ENCODE measurements at places on chromosomes 12 and 14. TPM values are rescaled to one million over a fixed set of nuclear protein-coding genes. Genes with fewer than 3 reads are reported as not detected.

Gene TEX22
- total RNA-seq, result 0.43 TPM

Gene SIRT4
- 1.0 TPM for total RNA-seq

Gene ZNF605
- 22.5 TPM for total RNA-seq

Gene HOXC12
- total RNA-seq, result not detected

Gene AQP6
- total RNA-seq, result not detected

Gene RFX4
- not detected for total RNA-seq

Gene OTOGL
- total RNA-seq, result 0.11 TPM

Gene SRRM4
- total RNA-seq, result not detected

Gene TAS2R30
- total RNA-seq, result 12.6 TPM

Gene SLC4A8
- total RNA-seq, result 4.1 TPM

Gene RDH12
- not detected for total RNA-seq

Gene CLEC2D
- 6.9 TPM for total RNA-seq

Gene CCDC60
- not detected for total RNA-seq

Gene IGF1
- 1.7 TPM for total RNA-seq

Gene SLC6A12
- total RNA-seq, result not detected

Gene FOXN4
- not detected for total RNA-seq

Gene SELPLG
- 2.9 TPM for total RNA-seq

Gene CAPZA3
- not detected for total RNA-seq

Gene GPR135
- 6.5 TPM for total RNA-seq

Gene CLEC4D
- not detected for total RNA-seq

Gene RAD51B
- total RNA-seq, result 20.4 TPM

Gene BEGAIN
- total RNA-seq, result 6.8 TPM

Gene ALDH1L2
- 60.5 TPM for total RNA-seq

Gene MYRFL
- not detected for total RNA-seq

Gene TAS2R46
- total RNA-seq, result 7.1 TPM

Gene HOXC13
- not detected for total RNA-seq

Gene KIF5A
- total RNA-seq, result under 0.01 TPM

Gene ASPG
- 0.13 TPM for total RNA-seq

Gene TPH2
- not detected for total RNA-seq

Gene STXBP6
- total RNA-seq, result 1.2 TPM

Gene PRB2
- not detected for total RNA-seq

Gene MGP
- 63.6 TPM for total RNA-seq

Gene SLC35F4
- total RNA-seq, result not detected

Gene B3GNT4
- total RNA-seq, result 0.26 TPM

Gene RNASE3
- total RNA-seq, result not detected

Gene OR4K5
- total RNA-seq, result not detected
